Natural killer cell (primary cell): ENCODE measurements at places on chromosomes 16 and 17. TPM values are rescaled to one million over a fixed set of nuclear protein-coding genes. Genes with fewer than 3 reads are reported as not detected.

NACA2 gene
- not detected for total RNA-seq

RAB11FIP4 gene
- 121 TPM for total RNA-seq

C1QL1 gene
- not detected for total RNA-seq

HS3ST4 gene
- not detected for total RNA-seq

GPS2 gene
- total RNA-seq = 146 TPM

SCGB1C2 gene
- total RNA-seq = not detected

DNA sequence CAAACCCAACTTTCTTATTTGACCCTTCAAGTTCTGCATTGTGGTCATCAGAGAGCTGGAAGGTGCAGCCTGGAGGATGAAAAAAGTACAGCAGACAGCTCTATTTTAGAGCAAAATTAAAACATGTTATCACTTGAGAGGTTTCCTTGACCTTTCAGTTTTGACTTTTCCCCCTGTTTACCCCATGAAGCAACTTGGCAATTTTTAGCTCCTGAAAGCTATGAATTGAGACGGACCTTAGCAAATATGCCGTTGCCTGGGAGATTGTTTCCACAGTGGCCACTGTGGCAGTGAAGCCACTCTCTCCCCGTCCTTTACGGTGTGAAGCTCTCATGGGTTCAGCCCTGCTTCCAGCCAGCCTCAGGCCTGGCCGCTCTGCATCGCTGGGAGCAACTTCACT, 398.6 kb downstream of the CPPED1 start:
- no peak for DNase-seq

GRCh38 chr17:742147-742793, 9.8 kb downstream of the GEMIN4 start:
- DNase-seq = no peak

DNA sequence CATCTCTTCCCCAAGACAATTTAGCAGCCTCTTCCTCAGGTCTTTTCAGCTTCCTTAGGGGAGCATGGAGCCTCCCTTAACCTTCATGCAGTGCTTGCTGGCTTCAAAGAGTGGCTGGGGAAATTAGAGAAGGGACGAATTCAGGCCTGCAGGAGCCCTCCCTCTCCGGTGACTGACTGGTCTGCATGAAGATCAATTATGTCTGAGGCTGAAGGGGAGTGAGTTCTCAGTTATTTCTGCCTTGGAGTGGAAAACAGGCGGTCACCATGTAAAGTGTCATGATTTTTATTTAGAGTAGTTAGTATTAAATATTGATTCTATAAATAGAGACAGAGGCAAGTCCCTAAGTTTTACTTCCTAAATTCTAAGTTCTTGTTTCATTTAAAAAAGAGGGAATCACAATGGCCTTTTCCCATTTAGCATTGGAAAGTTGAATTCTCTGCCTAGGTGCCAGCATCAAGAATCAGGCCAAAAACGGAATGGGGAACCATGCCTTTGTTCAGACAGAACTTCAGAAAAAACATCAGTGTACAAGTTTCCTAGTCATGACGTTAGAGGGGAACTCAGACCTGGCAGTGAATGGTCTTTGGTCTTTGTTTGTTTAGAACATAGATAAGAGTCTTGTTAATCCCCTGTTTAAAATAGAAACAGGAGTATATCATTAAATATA, 4.4 kb downstream of the GABARAPL2 start:
- no peak for DNase-seq

DNA sequence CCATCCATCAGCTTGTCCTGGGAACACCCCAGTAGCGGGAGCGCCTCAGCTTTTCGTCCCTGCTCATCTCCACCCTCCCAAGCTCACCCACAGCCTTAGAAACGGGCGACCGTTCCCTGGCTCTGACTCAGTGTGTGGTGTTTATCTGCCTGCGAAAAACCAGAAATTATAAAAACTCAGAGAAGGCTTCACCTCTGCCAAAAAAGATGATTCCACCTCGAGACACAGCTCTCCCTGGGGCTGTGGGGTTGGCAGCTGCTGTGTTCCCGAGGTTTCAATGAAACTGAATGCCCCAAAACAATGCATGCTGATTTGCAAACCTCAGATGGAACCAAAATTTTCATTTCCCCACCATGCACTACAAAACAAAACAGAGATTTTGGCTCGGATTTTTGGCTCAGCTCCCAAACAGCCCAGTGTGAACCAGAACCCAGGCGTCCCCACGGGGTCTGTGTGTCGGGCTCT, 62.4 kb upstream of the MED9 start:
- no peak for DNase-seq

DNA sequence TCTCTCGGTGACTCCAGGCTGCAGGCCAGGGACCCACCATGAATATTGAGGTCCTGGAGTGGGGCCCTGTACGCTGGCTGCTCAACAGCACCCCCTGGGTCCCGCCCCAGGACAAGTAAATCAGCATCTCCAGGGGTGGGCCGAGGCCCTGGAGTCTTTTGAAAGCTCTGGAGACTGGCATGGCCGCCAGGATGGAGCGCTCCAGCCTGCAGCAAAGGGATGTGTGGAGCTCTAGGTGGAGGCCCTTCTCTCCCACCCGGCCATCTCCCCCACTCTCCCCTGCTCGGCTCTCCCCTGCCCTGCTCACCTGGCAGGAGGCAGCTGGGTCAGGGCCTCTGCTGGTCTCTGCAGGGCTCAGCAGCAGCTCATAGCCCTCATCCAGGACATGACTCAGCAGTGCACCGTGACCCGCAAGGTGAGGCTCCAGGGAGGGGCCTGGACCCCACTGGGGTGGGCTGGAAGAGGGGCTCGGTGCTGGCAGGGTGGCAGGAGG, 16.6 kb downstream of the SGSH start:
- no peak for DNase-seq

- no peak for DNase-seq
Measured at GRCh38 chr16:58850678-58851020, 116.5 kb upstream of the GOT2 start.

- DNase-seq = no peak
Measured at GRCh38 chr16:2896480-2897010, 13.5 kb downstream of the FLYWCH2 start.

DNA sequence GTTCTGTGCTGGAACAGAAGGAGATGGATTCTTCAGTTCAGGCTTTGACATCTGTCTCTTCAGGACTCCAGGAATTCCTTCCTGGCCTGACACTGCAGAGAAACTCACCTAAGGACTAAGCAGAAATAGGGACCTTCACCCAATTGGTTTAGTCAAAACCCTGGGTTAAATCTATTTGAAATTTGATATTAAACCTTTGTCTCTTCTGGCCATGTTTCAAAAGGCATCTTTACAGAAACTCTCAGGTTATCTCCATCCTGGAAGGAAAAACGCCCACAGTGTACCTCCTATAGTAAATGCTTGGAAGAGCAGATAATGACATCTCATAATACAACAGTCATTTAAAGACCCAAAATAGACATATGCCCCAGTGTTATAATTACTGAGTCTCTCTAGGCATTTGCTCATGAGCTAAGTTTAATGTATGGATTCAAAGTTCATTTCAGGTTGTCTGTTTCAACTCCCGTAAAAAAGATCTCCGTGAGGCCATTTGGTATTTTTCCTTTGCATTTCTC, 5.6 kb upstream of the HOXB4 start:
- no peak for DNase-seq

- no peak for DNase-seq
Measured at GRCh38 chr17:34252444-34253138, 2.5 kb upstream of the CCL2 start.

- DNase-seq = no peak
Measured at GRCh38 chr16:2585651-2586081, 47.8 kb downstream of the PDPK1 start.

DNA sequence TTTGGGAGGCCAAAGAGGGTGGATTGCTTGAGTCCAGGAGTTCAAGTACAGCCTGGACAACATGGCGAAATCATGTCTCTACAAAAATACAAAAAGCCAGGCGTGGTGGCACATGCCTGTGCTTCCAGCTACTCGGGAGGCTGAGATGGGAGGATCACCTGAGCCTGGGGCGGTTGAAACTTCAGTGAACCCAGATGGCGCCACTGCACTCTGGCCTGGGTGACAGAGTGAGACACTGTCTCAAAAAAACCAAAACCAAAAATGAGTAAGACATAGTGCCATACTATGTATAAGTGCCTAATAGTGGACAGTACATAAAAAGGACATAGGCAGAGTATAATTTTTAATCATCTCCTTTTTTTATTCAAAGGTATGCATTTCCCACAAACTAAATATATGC, 4.0 kb downstream of the CTC1 start:
- DNase-seq = peak; percentile 53

GRCh38 chr17:44736551-44737240, 22.1 kb upstream of the ADAM11 start:
- DNase-seq = no peak

DNA sequence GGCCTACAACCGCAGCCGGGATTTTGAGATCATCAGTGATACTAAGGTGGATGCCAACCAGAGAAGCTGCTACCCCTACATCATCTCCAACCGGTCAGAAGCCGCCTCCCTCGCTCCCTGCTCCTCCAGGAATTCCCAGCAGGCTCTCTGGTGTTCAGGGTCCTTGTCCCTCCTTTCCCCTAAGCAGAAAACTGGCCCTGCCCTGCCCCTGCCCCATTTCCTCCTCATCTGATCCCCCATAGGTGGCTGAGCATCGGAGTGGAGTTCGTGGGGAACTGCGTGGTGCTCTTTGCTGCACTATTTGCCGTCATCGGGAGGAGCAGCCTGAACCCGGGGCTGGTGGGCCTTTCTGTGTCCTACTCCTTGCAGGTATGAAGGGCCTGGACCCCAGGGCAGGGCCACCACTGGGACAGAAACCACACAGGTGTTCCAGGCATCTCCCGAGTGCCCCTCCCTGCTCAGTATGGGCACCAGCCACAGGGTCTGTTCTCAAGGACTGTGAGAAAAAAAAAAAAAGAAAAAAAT, 29.8 kb downstream of the ANKRD40 start:
- DNase-seq = no peak

GRCh38 chr17:50818261-50818660, 17.1 kb upstream of the WFIKKN2 start:
- DNase-seq = no peak

- no peak for DNase-seq
Measured at GRCh38 chr17:60887614-60888028, 210.0 kb downstream of the BCAS3 start.

DNA sequence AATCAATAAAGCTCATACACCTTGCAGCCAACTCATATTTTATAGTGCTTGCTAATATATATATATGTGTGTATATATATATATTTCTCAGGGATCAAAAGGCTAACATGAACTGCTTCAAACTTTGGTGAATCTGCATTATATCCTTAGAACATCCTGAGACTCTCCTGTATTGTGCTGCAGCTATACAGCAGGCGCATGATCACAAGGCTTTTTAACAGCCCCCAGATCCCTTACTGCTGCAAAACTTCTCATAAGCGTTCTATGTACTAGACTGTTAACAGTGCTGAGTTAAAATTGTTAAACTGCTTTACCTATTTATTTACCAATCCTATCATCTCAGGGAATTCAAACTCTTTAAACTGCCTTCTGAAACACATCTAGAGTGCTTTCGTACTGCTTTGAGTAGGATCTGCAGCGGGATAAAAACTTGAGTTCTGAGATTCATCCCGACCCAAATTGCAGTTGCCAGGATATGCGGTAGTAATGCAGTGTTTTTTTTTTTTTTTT, 1.3 kb downstream of the GPATCH8 start:
- no peak for DNase-seq

- no peak for DNase-seq
Measured at GRCh38 chr17:1732833-1733321, 8.4 kb downstream of the WDR81 start.

- peak; percentile 25 for DNase-seq
Measured at GRCh38 chr17:75774991-75775668, 9.5 kb upstream of the UNK start.
